DMS79 treated with DMSO at 0.1 percent for 48 hours (cell line): ENCODE measurements at places on chromosomes 6 and 20.

- DNase-seq = no peak
Measured at GRCh38 chr6:15897063-15897876, 231.6 kb upstream of the MYLIP start.

DNA sequence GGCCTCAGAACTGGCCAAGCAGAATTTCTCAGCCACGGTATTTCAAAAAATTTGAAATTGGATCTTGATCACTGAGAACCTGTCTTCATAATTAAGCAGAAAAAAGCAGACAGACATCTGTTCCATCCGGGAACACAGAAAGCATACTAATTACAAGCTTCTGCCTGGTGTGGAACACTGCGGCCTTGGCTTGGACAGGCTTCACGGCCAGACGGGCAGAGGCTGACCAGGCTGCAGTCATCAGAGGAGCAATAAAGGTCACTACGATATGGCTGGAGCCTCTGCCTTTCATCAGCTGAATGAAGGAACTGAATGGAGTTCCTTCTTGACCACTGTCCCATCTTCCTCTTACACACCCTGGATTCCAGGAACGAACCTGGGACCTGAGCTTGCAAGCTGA is 3.9 kb upstream of the NRSN1 start:
- DNase-seq = no peak

- DNase-seq = no peak
Measured at GRCh38 chr20:11103866-11104265, 430.1 kb upstream of the JAG1 start.

DNA sequence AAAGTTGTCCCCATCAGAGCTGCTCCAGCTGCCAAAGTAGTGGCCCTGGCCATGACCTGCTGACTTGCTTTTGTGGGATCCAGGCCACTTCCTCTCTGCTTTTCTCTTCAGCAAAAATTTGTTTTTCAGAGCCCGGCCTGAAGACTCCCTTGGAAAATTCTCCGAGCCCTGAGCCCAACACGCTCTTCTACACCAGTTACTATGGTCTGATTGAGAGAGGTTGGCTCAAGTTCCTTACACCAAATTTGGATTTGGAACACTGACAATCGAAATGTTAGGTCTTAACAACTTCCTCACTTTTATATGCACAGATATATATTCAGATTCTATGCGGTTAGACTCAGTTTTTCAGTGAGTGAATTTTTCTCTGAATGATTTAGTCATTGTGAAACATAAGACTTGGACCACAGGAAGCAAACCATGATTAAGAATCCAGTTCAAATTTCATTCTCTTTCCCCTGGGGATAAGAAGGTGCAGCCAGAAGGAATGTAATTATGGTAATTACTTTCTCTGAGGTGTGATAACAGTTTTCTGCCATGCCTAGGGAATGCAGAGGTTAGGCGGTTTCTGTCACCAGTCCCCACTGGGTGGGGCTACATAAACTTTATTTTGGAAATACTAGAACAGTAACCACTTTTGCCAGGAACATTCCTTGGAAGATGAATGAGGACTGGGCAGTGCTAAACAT is 365.2 kb downstream of the SYNE1 start:
- no peak for DNase-seq

DNA sequence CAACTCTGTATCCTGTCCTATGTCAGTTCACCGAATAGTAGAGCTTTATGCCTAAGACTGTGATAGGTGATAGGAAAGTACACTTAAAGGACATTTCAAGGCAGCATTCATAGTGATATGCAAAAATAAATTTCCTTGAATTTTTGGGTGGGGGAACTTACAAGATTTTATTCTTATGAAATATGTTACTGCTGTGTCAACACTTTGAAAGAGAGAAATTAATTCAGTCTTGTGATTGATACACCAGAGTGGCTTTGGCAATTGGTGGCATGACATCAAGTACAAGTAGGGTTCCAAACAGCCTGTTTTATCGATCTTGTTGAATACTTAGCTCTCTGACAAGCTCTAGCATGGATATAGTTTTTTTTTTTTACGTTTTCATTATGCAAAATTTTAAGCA is 72.3 kb downstream of the QKI start:
- no peak for DNase-seq

- DNase-seq = no peak
Measured at GRCh38 chr6:90315354-90315950, 18.8 kb upstream of the BACH2 start.

GRCh38 chr6:160036331-160036695 is 67.4 kb downstream of the IGF2R start:
- DNase-seq = no peak

DNA sequence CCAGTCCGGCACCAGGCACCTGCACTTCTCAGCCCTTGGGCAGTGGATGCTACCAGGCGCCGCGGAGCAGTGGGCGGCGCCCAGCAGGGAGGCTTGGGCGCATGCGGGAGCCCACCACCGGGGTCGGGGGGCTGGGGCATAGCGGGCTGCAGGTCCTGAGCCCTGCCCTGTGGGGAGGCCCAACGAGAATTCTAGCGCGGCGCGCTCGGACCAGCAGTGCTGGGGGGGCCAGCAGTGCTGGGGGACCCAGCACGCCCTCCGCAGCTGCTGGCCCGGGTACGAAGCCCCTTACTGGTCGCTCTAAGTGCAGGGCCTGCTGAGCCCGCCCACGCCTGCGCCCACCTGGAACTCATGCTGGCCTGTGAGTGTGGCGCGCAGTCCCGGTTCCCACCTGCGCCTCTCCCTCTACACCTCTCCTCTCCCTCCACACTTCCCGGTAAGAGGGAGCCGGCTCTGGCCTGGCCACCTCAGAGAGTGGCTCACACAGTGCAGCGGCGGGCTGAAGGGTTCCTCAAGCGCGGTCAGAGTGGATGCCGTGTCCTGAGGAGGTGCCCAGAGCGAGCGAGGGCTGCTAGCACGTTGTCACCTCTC is 28.5 kb upstream of the SERPINB1 start:
- no peak for DNase-seq

GRCh38 chr20:38313676-38314075 is 9.7 kb downstream of the BPI start:
- no peak for DNase-seq

DNA sequence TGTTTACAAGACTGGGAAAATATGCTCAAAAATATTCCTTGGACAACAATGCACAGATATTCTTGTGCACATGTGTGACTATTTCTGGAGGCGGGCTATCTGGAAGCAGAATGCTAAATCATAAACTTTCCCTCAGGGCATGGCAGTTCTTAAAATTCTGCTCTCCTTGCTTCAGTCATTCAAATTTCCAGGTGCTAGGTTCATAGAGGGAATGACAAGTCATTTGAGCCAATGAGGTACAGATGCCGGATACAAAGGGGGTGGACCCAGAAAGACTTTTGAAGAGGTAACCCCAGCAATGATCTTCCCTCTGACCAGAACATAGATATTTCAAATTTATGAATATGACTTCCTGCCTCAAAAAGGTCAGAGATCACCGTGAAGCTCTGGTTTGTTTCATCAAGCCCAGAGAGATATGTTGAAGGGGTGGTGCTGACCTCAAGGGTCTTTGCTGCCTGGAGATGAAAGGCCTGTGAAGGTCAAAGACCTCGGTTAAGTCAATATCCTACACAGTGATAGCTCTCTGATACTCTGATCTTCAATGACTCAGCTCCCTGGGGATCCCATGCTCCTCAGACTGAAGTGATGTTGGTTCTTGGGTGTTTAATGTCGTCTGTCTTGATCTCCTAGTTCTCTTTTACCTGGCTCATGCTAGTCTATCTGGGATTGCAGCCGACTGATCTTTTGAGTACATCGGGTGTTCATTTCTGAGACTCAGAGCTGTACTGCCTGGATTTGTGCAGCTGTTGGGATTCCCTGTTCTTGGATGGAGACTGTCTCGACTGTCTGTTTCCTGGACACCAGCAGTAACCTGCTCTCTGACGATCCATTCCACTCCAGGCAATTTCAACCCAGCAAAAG is 47.5 kb upstream of the TSHZ2 start:
- DNase-seq = no peak
